ENCODE measurements at places on chromosomes 2 and 18.

DNA sequence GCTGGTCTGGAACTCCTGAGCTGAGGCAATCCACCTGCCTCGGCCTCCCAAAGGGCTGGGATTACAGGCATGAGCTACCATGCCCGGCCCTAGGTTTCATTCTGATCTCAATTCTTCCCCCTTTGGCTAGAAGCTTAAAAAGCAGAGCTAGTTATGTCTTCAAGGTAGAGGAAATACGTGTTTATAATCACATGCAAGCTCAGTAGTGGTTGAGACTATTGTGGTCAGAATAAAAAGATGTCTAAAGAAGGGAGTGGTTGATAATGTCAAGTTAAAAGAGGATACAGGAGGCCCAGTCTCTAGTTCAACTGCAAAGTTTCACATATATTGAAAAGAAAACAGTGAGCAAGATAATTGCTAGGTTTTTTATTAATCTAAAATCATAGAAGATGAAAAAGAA lies 807.8 kb upstream of the ACVR2A start:
- no peak for DNase-seq

DNA sequence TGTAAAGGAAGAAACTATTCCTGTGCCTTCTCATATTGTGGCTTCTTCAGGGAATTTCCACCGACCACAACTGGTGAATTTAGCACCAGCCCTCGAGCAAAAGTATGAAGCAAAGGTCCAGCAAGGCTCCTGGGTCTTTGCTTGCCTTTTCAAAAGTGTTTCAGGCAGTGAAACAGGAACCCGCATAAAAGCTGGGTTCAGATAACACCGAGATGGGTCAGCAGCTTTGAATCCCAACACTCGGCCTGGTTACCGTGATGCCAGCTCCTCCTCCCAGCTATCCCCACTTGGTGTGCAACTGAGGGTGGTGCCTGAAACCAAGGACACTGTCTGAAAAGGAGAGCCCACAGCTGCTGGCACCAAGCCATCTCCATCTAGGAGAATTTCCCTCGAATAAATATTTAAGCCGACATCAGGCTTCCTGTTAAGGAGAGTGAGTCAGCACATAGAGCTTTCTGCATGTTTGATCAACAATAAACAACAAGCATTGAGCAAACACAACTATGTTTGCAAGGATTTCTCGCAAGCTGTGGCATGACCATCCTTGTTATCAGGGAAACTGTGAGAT lies 69.5 kb downstream of the ANTXR1 start:
- no peak for DNase-seq

DNA sequence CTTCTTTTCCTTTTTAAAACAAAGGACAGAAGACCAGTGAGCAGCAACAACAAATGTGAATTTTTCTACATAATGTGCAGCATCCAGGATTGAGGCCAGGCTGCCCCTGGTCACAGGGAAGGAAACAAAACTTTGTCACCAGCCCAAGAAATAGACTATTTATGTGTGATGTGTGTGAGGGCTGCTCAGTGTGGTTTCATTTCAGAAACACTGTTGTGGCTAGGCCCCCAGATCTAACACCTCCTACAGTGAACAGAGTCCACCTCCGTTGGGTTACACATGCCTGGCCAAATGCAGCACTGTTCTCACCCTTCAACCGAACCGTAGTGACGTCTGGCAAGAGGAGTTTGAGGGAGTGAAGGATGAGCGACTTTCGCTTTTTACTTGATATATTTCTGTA lies 146.3 kb upstream of the RIOK3 start:
- DNase-seq: no peak

- no peak for DNase-seq
Observed at GRCh38 chr2:197297266-197297665, 13.3 kb downstream of the ANKRD44 start.

DNA sequence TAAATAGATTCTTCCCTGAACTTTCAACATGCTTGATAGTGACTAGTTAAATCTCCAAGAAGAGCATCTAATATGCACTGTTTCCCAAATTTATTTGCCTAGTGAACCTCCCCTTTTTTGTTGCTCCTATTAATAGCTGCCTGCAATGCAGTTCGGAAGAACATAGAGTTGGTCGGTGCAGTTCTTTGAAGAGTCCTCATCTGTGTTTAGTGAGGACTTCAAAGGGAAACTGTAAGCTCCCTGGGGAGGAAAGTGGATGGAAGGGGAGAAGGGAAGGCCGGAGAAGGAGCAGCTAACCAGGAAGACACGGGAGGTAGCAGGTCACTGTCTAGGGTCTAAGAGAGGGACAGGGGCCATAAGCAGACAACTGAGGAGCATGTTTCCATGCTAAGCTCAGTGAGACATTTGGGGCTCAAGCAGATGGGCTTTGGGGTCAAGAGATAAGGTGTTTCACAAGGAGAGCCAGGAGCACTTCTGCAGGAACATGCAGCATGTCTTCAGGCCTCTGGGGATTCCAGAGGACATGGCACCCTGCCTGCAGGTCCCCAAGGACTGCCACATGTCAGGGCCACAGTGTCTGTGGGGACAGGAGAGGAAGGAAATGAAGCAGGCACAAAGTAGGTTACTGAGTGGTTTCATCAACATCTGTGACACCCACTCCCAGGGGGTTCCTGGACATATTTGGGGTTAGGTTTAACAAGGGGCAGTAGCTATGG lies 48.7 kb upstream of the ANXA4 start:
- no peak for DNase-seq

DNA sequence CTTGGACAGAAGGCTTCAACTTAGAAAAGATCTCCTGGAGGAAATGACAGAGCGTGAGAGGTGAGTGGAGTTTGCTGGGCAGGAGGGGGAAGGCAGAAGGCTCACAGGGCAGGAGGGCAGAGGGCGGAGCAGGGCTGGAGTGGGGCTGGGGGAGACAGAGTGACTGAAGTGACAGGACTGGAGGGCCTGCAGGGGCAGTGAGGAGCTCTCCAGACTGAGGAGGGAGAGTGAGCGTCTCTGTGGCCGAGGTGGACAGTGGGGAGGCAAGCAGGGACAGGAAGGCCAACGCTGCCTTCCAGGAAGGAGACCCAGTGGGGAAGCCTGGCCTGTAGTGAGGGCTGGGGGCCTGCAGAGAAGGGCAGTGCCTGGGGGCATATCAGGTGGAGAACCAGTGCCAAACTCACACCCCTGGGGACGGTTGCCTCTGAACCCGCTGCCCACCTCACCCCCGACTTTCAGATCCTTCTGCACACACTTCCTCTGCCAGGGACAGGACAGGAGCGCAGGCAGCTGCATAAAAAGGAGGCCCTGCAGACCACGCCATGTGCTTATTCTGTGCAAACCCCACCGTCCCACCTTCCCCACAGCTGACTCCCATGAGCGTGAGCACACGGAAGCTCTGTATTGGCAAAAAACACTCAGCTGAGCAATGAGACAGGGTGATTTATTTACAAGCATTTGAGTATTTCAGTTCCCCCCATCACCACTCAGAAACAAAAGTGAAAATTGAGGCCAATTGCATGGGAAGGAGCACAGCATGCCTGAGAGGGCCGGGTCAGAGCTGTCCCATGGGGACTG lies 244.3 kb downstream of the FAM210A start:
- DNase-seq: no peak

DNA sequence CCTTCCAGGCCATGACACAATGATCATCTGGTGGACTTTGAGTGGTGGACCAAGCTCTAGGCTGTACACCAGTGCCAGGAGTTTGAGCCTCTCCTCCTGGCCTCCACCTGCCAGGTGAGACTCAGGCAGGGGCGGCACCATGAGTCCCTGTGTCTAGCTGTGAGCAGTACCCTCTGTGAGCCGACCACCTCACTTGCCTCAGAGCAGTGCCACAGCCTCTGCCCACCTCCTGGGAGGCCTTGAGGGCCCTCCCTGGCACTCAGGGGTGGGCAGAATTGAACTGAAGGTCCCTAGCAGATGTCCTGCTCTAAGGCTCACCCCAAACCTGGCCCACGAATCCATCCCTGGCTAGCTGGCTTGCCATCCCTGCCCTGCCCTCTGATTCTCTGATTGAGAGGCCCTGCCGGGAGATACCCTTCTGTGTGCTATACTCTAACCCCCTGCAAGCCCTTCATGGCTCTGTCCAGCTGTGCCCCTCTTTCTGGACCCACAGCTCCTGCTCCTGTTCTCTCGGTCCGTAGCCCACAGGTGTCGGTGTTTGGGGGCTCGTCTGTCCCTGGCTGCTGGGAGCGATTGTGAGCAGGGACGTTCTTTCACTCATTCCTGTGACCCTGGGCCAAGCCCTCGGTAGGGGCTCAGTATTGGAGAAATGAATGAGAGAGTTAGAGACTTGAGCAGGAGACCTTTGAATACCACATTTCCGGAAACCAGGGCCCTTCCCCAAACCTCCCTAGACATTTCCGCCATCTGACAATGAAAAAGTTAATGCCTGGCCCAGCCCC lies 70.0 kb downstream of the INHBB start:
- DNase-seq: no peak

DNA sequence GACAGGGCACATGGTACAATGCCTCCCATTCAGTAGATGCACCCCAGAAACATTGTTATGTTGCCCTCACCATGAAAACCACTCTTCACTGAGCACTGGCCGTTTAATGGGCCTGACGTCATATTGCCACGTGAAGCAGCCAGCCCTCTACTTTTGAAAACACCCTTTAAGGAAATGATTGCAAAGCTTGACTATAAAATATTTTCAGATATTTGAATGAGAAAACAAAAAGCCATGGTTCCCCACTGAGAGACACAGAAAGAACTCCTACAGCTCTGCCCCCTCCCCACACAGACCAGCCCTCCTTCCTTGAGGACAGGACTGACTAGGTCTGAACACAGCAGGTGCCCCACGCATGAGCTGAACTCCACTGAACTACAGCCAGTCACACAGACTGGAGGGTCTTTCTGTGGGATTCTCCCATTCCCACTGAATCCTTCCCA lies 349.1 kb downstream of the ANAPC1 start:
- DNase-seq: no peak

DNA sequence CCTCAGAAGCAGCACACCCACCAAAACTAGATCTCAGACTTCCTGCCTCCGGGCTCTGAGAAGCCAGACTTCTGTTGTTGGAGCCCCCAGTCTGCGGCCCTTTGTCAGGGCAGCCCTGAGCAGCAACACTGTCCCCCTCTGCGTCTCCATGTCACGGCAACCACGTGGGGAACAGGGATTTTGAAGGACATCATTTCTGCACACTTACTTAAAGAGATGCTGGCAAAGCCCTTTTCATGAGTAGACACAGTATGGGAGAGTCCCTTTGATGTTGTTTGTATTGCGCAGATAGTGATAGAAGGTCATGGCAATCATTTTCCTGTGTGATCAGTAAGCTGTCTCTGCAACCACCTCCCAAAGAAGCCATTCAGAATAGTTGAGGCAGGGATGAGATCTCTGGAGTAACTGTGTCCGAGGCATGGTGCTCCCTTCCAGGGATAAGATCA lies 69.1 kb upstream of the ID2 start:
- no peak for DNase-seq

DNA sequence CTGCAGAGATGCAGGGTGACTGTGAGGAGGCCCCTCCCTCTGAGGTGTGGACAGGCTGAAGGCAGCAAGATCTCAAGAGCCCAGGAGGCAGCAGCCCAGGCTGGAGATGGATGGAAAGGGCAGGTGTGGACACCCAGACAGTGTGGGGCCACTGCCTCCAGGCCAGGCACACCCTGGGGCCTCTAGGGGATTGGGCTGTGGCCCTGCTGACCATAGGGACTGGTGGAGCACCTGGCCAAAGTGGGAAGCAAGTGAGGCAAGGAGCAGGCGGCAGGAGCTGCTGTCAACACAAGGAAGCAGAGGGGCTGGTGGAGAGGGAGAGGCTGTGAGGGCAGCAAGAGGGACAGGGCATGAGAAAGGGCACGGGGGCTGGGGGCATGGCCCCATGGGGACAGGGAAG lies 10.8 kb downstream of the SNED1 start:
- DNase-seq: no peak

DNA sequence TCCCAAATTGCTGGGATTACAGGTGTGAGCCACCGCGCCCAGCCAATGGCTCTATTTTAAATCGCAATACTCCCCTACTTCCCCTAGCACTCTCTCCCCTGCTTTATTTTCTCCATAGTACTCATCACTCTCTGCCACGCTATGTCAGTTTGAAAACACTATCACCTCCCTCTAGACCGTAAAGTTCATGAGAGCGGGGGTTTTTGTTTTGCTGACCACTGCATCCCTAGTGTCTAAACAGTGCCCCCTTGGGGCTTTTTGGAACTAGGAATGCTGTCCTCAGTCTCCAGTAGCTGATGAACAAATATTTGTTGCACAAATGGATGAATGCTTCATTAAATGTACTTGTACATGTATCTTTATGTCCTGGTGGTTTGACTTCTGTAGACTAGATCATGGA lies 44.1 kb downstream of the ATOH8 start:
- DNase-seq: no peak

DNA sequence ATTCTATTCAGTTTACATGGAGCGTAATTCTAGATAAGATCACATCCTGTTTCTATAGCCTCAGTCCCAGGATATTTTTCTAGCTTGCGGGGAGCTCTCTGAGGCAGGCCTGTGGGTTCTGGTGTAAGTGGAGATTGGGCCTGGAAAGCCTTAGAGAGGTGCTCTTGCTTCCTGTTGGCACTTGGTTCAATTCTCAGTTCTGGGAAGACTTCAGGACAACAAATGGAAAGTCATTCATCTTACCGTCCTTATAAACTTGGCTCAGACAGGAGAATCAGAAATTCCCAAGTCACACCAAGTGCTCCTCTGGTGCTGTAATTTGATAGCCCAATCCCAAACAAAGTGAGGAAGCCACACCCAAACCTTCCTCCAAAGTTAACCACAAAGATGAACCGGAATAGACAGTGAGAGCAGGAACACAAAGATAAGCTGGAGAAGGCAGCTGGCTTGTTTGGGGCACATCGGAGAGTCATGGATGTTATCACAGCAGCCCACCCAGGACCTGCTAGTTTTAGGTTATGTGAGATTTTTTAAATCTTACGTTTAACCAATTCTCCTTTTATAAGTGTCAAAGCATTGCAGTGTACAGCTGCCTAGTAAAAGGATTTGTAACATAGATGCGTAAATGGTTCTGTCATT lies 144.3 kb upstream of the MAP3K20 start:
- no peak for DNase-seq

GRCh38 chr18:46712406-46712805 lies 44.4 kb downstream of the ST8SIA5 start:
- no peak for DNase-seq

- DNase-seq: no peak
Observed at GRCh38 chr2:130786076-130786475, 30.7 kb downstream of the AMER3 start.

GRCh38 chr2:146818122-146818521 lies 1026.7 kb upstream of the ACVR2A start:
- DNase-seq: no peak

DNA sequence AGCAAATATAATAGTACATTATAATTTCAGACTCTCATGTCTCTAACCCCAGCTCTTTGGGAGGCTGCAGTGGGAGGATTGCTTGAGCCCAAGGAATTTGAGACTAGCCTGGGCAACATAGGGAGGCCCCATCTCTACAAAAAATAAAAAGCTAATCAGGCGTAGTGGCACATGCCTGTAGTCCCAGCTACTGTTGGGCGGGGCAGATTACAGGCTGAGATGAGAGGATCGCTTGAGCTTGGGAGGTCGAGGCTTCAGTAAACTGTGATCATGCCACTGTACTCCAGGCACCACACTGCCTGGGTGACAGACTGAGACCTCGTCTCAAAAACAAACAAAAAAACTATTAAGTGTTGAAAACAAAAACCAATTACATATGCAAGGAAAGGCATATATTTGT lies 123.0 kb upstream of the MYO3B start:
- no peak for DNase-seq

Measured in stimulated activated CD4-positive, alpha-beta T cell treated with anti-CD3 and anti-CD28 coated beads, Interleukin-15, amount 100 ng/mL, for 24 hours (primary cell).